ELF-1 (cell line): ENCODE measurements at places on chromosomes 4 and X.

GRCh38 chr4:138202686-138203085 is 39.5 kb downstream of the SLC7A11 start:
- DNase-seq = no peak

- peak; percentile 79 for DNase-seq
These were observed 5.9 kb downstream of the APOO start for GRCh38 chrX:23901805-23902204.

DNA sequence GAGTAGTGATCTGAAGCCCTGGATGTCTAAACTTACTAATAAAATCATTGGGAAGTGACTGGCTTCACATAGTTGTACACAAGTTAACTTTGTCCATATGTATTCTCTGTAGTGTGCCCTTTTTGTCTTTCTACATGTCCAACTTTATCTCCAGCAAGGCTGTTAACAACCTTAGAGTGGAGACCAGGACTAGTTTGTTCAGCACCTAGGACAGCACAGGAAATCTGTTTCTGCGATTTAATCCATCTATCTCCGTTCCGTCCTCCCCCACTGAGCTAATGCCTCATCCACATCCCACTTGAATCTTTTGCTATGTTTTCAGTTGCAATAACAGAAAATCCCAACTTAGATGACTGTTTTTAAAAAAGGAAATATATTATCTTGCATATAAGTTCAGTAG is 3.4 kb upstream of the ARR3 start:
- no peak for DNase-seq

- DNase-seq = no peak
These were observed 122.4 kb upstream of the ACSL4 start for GRCh38 chrX:109855501-109855900.

DNA sequence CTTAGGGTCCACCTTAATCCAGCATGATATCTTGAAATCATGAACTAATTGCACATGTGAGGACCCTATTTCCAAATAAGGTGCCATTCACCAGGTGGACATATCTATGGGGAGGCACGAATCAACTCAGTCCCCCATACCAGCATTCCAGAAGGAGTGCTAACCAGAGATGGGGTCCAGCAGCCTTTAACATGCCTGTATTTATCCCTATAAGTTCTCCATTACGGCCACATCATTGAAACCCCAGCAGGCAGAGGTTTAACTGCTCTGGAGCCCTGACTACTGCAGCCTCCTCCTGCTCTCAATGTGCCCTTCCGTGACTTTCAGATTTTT is 3.2 kb upstream of the ASMTL start:
- no peak for DNase-seq

GRCh38 chr4:73711989-73712388 is 28.4 kb upstream of the CXCL8 start:
- no peak for DNase-seq

- DNase-seq = no peak
These were observed 8.2 kb upstream of the TEX11 start for GRCh38 chrX:70916754-70917153.

DNA sequence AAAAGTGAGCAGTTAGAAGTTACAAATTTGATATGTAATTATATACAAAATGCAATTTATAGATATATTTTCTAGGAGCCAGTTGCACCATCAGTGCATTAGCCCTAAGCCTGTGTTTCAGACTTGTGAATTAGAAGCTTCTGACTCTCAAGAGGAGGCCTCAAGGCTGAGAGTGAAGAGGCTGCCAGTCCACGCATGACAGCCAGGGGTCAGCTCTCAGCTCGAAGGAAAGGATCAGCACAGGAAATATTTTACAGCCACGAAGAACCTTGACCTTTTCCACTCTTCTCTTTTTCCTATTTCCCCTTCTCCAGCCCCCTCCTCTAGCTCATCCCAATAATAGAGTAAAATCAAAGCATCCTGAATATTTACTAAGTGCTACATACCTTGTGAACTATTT is 642.4 kb downstream of the TRIML1 start:
- peak; percentile 40 for DNase-seq

GRCh38 chrX:11382930-11383329 is 89.7 kb downstream of the AMELX start:
- DNase-seq = no peak

DNA sequence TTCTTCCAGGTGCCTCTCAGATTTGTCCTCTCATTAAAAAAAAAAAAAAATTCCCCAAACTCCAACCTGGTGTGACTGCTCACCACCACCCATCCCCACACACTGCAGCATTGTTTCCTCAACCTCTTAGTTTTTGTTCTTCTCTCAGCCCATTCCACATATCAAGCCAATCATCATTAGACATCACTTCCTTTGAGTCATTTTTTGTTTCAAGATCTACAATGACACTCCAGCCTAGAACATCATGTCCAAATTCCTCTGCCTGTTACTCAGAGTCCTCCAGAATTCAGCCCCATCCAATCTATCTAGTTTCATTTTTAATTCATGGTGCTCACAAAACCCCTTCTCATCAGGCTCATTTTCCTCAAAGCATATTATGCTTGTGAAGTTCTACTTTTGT is 262.5 kb upstream of the TEX13A start:
- DNase-seq = no peak

DNA sequence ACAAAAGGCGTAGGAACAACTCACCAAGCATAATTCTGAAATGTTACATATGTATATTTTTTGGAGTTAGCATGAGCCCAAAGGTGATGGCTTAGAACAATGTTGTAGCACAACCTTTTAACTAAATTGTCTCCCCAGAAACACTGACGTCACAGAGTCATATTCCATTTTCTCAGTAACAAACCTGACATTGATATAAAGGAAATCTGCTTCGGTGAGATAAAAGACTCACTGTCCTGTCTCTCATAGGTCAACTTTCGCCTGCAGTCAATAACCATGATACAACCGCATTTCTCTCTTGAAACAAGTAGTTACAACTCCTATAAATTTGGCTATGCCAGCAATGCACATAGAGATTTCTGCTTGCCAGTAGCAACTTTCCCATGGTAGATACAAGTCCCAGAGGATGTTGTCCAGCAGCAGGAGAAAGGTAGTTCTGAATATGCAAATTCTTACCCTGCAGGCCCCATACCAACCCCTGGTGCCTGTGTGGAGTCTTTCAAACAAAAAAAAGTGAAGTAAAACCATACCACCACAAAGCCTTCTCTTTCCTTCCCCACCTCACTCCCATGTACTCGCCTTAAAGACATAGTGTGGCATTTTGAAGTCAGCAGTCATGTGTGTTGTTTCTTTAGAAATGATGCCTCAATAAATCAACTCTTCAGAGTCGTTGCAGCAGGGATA is 47.9 kb downstream of the MTM1 start:
- peak; percentile 34 for DNase-seq

- DNase-seq = no peak
These were observed 35.9 kb downstream of the ADGRG4 start for GRCh38 chrX:136336623-136337022.

DNA sequence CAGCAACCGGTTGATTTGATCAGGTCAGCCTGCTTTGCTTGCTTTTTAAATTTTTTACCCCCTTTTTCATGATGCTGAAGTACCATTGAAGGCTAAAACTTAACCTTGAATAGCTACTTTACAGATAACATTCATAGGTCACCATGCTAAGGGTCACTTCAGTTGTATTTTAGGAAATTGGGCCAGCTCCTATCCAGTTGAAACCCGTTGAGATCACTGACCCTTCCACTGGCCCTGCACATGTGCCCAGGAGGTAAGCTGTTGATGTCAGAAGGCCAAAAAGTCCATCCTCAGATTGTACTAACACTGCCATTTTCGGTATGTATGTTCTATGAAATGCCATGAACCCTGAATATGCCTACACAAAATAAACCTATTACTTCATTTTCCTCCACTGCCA is 133.0 kb upstream of the FAT4 start:
- DNase-seq = no peak

DNA sequence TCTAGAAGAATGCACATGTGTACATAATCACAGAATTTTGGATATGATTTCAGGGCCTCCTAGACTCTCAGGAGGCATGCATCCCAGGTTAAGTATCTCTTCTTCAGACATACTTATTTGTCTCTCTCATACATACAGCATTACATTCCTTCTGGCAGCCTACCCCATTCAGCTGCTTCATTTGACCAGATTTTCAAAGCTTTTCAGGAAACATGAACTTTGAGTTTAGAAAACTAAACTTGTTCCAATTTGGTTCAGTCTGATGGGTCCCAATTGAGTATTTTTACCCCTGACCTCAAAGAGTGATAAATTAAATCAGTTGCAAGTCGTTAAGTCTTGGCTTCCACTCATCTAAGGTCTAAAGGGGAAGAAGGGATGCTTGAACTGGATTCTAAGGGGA is 330.9 kb downstream of the ARHGAP24 start:
- DNase-seq = no peak

DNA sequence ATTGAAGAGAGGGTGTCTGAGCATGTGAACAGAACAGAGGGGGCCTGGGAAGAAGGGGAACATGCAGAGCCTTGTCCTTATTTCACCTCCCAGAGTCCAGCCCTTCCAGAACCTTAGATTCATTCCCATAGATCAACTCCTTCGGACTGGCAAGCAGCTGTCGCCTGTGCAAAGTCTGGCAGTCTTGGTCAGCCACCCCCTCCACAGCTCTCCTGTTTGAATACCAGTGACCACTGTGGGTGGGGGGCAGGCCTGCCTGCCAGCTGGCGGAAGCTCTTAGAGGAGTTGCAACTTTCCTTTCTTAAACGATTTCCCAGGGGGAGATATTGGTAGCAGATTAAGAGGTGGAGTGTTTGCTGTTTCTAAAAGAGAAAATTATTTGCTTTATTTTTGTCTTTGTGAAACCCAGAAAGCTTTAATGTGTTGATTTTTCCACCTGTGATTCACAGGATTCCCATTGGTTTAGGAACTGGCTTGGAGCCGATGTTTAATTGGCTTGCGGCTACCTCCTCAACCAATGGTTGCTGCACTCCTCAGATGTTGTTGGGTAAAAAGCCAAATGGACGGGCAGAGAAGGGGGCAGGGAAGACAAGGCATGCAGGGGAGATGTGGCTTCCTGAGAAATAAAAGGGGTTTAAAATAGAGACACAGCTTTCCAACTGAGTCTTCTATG is 62.2 kb upstream of the PRPS1 start:
- DNase-seq = peak; percentile 78

- DNase-seq = peak; percentile 42
These were observed 11.6 kb downstream of the ABCD1 start for GRCh38 chrX:153736071-153736820.

DNA sequence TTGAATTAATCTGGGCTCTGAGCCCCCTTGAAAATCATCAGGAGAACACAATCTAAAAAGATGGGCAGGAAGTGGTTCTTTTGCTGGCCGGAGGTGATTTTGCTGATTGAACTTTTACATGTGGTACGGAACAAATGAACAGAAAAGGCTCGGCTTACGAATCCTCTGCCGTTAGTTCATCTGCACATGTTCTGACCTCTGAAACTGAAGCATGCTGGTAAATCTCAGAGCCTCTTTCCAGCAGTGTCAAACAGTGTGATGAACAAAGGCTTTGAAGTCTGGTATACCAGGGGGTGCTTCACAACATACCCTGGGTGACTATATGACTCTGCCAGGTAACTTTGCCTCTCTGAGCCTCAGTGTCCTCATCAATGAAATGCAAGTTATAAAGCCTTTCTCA is 194.2 kb upstream of the C1QTNF7 start:
- no peak for DNase-seq

DNA sequence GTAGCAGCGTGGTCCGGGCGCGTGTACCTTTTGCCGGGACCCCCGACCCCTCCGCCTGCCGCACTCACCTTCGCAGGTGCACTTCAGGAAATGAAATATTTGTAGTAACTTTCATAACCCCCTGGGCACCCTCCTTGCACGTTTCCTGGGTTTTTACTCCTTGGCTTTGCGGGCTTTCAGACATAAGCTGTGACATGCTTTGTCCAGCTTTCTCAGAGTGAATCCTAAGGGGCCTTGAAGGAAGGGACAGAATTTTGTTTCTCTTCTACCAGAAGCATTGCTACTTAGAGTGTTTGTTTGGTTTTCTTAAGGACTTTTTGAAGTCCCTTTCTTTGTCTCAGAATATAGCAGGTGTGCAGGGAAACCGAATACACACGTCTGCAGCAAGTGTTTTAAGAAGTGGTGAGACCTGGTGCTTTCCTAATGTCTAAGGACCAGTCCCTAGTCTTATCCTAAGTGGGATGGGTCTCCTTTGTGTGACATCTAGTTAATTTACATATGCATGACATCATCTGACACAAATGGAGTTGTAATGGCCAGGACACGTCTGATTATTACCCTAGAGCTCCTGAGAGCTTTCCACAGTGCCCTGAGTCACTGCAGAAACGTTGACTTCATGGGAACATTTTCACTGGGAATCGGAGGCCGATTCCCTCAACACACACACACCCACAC is 1.3 kb downstream of the FAM149A start:
- peak; percentile 30 for DNase-seq

- DNase-seq = no peak
These were observed 10.2 kb upstream of the YIPF6 start for GRCh38 chrX:68488657-68489056.

DNA sequence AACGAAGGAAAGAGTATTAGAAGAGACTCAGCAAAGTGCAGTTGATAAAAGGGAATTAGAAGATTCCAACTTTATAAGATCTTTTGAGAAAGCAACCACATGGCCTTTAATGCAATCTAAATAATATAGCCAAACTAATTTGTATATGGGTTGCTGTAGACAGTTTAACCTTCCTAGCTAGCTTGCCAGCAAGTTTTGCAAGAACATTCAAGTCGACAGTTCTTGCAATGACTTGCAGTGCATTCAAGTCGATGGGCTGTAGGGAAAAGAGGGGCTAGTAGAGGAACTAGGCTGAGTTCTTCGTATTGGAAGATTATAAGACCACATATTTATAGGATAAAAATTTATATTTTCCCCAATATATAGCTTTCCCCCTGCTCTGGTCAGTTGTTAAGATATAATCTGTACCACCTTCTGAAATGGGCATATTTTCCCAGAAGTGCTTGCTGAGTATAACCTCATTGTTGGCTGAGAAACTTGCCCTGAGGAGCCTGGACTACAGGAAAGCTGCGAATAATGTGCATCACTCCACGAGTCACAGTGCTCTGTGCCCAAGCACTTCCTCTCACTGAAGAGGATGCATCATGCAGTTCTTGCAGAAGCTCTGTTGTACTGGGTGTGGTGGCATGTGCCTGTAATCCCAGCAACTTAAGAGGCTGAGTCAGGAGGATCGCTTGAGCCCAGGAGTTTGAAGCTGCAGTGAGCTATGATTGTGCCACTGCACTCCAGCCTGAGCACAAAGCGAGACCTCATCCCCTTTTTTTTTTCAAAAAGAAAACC is 56.7 kb downstream of the DOCK11 start:
- DNase-seq = no peak

DNA sequence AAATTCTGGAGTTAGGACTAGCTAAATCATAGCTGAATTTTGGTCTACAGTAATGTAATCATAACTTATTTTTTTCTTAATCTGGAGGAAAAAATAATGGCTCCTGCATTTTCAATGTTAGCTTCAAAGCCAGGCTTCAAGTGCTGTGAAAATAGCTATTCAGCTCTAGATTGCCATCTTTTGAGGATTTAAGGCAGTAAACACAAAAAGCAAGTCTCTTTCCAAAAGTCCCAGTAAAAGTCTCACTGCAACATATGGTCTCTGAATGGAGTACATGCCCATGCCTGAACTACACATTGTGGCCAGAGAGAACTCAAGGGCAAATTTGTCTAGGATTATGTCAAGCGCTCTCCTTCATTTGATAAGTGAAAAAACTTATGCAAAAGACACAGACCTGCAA is 720.9 kb downstream of the FSTL5 start:
- DNase-seq = no peak
